Activated naive CD4-positive, alpha-beta T cell treated with anti-CD3 and anti-CD28 coated beads, Interleukin-2, amount 10 ng/mL, durations not matched to agents 5 hours and 36 hours (primary cell): ENCODE measurements at places on chromosomes 16 and 17. TPM values are rescaled to one million over a fixed set of nuclear protein-coding genes. Genes with fewer than 3 reads are reported as not detected.

Gene TNFRSF17
- not detected for total RNA-seq

Gene AANAT
- total RNA-seq, result not detected

Gene PIMREG
- 24.1 TPM for total RNA-seq

Gene RGS9
- 3.6 TPM for total RNA-seq
